NB4 (cell line): ENCODE measurements at places on chromosomes 12 and 14.

DNA sequence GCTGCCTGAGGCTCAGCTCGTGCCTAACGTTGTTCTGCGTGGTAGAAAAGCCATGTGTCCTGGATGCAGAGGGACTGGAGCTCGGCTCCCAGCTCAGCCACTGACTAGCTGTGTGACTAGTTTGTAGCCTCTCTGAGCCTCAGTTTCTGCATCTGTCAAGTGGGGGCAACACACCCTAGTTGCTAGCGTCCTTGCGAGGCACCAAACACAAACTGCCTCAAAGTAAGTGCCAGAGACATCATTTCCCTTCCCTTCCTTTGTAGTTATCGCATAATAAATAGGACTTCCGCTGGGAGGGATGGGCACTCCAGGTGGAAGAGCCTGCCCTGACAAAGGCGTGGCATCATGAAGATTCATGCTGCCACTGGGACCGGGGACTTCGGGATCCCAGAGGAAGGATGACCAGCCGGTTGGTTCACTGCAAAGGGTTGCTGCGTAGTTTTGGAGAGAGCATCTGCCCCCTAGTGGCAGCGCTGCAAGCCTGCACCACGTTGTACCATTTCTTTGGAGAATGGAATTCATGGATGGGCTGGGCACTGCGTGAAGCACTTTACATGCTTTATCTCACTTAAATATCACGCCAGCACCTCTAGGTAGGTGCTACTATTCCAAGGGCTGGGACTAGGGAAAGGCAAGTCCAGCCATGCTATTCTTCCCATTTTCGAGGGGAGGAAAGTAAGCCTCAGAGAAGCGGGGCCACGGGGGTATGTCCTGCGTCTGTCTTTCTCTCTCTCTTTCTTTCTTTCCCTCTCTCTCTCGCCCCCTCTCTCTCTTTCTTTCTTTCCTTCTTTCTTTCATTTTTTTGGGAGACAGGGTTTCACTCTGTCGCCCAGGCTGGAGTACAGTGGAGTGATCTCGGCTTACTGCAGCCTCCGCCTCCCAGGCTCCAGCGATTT is 4.6 kb downstream of the CCDC197 start:
- DNase-seq = peak; percentile 62

GRCh38 chr14:32560209-32560857 is 231.2 kb downstream of the AKAP6 start:
- peak; percentile 63 for DNase-seq

DNA sequence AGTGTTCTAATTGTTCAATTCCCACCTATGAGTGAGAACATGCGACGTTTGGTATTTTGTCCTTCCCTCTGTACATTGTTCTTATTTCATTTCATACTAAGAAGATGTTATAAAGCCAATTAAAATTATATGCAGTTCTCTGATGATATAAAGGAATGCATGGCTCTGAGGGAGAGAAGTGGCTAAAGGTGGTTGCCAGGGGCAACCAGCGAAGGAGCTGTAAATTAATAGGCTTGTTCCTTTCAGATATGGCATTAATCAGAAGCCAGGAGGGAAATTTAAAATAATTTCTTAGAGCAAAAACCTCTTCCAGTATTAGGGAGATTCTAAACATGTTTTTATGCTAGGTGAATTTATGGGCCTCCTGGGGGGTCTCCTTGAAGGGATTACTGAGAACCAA is 227.8 kb downstream of the TMEM117 start:
- DNase-seq = no peak

DNA sequence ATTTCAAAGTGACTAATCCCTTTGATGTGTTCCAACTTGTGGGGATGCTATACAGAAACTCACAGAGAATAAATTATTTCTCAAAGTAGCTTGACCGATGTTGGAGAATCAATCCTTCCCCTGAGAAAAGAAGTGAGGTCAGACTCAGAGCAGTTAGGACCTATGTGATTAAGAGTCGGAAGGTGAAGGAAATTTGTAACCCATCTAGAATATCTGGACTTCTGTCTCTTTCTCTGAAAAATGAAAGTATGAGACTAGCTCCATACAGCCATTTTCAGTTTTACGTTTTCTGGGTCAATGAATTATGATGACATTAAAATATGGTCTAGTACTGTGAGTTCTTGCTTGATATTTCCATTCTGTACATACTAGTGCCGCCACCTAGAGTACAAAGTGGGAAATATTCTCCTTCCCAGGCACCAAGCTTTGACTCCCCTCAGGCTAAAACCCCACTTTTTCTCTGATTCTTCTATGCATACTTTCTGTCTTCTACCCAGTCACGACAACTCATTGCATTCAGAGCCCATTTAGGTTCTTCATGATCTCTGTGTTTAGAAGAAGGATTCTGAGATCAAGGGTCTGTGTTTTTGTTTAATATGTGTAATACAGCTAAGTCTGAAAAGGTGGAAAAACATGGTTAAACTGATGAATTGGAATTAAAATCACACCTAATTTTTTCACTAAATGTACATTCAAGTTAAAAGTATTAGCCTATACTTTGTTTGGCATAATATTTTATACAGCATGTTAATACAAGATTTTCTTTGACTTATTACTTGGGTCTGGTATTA is 6.9 kb upstream of the NTS start:
- peak; percentile 70 for DNase-seq

- DNase-seq = no peak
Observed at GRCh38 chr12:107844312-107844921, 69.9 kb downstream of the ASCL4 start.

- no peak for DNase-seq
Observed at GRCh38 chr14:75640876-75641275, 19.8 kb downstream of the ERG28 start.

- DNase-seq = peak; percentile 97
Observed at GRCh38 chr12:50924439-50925341, 27.7 kb upstream of the HIGD1C start.

- DNase-seq = no peak
Observed at GRCh38 chr14:61510736-61511557, 184.4 kb upstream of the HIF1A start.

GRCh38 chr12:87670448-87670847 is 358.8 kb downstream of the C12orf50 start:
- no peak for DNase-seq

DNA sequence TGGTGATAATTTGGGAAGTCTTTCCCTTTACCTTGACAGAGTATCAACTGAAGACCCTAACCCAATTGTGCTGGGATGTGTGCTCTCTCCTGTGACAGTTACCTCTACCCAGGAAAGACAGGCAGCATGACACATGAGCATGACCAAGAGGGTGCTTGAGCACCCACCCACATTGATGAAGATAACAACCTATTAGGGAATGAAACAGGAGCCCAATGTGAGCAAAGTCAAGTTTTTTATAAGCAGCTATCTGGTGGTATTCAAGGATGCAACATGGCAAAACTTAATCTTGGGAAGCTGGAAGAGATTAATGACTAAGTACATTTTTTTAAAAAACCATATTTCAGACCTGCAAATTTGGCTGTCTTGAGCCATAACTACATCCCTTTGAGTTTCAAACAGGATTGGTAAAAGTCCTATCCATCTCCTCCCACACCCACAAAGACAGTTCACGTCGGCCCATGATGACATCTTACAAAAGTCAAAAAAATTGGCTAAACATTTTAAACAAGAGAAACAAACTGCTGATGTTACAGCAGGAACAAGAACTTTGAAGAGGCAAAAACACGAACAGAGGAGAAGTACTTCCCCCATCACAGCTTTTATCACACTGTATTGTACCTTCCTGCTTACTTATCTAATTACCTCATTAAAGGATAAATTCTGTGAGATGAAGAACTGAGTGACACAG is 60.3 kb downstream of the MED13L start:
- no peak for DNase-seq

GRCh38 chr14:65749287-65749686 is 336.8 kb downstream of the FUT8 start:
- DNase-seq = no peak

- no peak for DNase-seq
Observed at GRCh38 chr14:71469643-71470335, 462.4 kb upstream of the RGS6 start.

DNA sequence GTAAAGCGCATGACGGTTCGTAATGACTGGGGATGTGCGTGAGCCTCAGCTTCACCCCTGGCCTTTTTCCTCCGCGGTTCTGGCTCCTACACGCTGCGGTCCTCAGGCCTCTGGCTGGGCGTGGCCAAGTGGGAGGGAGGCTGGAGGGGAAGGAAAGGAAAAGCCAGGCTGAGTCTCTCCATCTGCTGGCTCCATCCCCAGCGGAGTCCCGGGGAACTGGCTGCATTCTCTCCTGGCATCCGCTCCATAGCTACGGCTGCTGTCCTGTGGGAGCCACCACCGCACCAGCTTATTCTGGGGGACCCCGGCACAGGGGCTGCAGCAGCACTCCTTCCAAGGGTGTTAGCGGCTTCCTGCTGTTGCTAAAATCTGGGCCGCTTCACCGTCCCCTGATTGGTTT is 68.2 kb upstream of the SLC24A4 start:
- no peak for DNase-seq

DNA sequence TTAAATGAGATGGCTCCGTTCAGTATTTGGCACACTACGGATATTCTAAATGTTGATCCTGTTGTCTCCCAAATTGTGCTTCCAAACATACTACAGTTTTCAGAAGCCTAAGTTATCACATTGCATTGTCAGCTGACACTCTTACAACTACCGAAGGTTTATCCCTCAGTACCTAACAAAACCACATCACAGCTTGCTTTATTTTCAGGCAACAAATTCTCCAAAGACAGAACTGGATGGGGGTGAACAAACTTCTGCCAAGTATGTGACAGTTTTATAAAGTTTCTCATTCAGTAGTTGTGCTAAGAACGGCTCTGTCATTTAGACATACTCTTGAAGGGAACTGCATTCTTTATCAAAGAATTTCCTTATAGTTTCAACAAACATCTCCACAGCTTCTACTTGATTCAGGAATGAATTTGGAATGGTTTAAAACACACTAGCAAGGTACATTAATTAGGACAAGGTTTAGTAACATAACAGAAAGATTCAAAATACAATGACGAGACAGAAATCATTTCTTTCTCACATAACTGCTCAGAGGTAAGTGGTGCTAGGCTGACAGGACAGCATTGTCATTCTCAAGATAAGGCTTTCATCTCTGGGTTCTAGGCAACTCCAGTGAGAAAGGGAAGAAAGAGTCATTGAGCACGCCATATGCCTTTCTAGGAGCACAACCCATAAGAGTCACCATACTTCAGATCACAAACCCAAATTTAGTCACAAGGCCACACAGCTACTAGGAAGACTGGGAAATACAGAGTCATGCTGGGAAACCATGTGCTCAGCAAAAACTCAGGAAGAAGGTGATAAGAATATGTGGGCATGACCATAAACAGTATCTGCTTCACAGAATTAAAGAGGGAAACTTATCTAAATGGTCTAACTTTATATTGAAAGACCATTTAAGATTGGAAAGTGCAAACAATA is 100.7 kb downstream of the DUSP6 start:
- no peak for DNase-seq

DNA sequence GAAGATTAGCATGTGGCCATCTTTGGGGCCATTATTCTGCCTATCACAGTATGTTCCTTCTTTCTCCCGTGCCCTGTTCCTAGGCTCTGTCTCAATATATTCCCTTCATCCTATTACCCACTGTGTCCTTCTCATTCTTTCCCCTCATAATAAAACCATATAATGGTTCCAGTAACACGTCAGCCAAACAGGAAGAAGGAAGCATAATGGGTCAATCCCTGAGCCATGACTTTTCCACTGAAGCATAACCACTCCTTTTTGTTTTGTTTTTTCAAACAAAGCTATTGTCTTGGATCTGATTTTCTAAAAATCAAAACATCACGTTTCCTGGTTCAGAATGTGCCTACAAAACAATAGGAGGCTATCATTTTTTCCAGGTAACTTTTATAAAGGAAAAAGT is 21.3 kb upstream of the RHOJ start:
- DNase-seq = no peak

GRCh38 chr14:101198398-101199027 is 295.0 kb upstream of the RTL1 start:
- no peak for DNase-seq

DNA sequence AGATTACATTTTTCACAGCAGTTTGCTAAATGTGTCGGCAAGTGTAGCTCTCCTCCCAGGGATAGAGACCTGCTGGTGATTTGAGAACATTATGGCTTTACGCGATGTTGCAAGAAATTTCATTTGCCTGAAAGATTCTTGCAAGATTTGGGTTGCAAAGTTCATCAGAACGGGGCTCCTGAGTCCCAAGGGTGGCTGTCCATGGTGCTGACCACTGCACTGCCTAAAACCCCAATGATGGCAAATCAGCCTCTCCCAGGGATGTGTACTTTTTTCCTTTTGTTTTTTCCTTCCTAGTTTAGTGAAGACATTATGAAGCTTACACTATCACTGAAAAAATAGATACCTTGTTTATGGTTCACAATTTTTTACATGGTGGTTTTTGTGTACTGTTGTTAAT is 85.4 kb downstream of the WSCD2 start:
- peak; percentile 57 for DNase-seq

GRCh38 chr12:57240926-57241401 is 10.0 kb downstream of the STAC3 start:
- DNase-seq = peak; percentile 62
